ENCODE measurements at places on chromosomes 16 and 17.

- DNase-seq, result peak; percentile 33
These were observed 1.6 kb downstream of the PYCARD start for GRCh38 chr16:31200821-31201568.

- peak; percentile 77 for DNase-seq
These were observed 2.2 kb downstream of the ZNF276 start for GRCh38 chr16:89723279-89724250.

GRCh38 chr16:71840052-71840451 is 5.7 kb upstream of the ATXN1L start:
- DNase-seq, result no peak

DNA sequence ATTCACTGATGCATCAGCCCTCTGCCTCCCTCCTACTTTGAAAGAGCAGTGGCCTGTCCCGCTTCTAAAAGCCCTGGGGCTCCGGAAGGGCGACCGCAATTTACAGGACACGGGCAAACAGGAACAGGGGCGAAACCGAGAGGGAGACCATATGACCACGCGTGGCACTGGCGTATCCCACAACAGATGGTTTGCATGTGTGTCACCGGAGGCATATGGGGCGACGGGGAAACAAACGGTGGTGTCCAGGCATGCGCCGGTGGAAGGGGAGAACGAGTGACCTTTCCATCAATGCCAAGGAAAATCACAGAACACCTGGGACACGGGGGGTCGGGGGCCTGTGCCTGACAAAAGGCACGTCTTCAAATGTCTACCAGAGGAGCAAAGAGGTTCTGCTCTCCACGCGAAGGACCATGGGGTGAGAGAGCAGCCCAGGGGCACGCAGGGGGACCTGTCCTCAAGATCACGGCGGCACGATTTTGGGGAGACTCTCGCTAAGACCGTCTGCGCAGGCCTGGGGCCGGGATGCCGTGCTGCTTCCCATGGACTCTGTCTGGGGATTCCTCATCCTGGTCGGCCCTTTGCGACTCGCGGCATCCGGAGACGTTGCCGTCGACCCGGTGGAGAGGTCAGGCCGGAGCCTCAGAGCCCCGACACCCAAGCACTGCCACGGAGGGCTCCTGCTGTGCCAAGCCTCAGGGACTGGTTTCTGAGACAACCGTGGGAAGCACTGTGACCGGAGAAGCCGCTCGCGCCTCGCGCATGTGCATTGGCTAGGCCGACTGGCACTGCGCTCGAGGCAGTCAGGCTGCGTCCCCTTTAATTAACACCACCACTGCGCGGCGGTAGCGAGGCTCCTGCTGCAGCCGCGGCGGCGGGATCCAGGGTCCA is 12.8 kb upstream of the KCNJ18 start:
- DNase-seq, result no peak

DNA sequence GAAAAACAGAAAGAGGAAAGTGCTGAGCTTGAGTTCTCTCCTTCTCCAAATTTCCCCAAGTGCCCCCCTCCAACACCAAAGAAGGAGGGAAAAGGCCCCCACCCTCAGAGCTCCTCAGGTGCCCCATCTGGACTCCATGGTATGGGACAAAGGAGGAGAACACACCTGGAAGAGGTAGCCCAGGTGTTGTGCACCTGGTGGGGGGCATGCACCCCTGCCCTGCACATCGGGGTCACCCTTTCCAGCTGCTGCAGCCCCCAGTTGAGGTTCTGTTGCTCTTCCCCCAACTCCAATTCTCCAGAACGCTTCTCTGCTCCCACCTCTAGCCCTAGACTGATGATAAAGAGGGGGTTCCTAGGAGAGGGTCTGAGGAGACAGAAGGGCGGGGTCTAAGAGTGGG is 3.0 kb upstream of the COL1A1 start:
- no peak for DNase-seq
